Large intestine (tissue), 12 donors: ENCODE measurements at places on chromosomes 4 and X. TPM values are rescaled to one million over a fixed set of nuclear protein-coding genes. Genes with fewer than 3 reads are reported as not detected.

CENPVL3 gene
- polyA plus RNA-seq: 0.76 TPM

FRMD7 gene
- polyA plus RNA-seq: not detected

- no peak for DNase-seq
Observed at GRCh38 chrX:139213241-139213709, 317.3 kb upstream of the F9 start.

DNA sequence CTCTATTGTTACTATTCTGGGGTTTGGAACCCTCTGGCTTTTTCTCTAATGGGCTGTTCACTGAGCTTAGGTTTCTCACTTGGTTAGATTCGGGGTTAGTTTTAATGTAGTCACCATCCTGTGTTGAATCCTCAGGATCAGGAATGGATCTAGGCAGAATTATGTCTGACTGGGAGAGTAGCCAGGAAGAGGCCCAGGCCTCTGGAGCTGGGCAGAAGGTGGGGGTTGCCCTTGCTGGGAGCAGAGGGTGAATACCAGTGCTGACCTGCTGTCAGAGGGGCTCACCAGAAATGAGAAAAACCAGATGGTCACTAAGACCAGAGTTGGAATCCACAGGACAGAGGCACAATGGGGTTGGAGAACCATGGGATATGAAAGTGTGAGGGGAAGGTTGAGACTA is 126.6 kb upstream of the SLC4A4 start:
- DNase-seq: no peak

- DNase-seq: no peak
Observed at GRCh38 chr4:55399581-55399980, 3.8 kb downstream of the TMEM165 start.
